ENCODE measurements at places on chromosomes 5 and 9.
A peak's percentile ranks its signal among the peaks of the same experiment; 100 is the strongest.

- DNase-seq: no peak
Observed at GRCh38 chr5:38809388-38810359, 36.1 kb upstream of the OSMR start.

- no peak for DNase-seq
Observed at GRCh38 chr5:97046270-97046982, 96.0 kb downstream of the LIX1 start.

GRCh38 chr9:92324889-92325268 lies 271 bp downstream of the NOL8 start:
- DNase-seq: no peak

- no peak for DNase-seq
Observed at GRCh38 chr9:97558701-97559101, 57.2 kb downstream of the TMOD1 start.

DNA sequence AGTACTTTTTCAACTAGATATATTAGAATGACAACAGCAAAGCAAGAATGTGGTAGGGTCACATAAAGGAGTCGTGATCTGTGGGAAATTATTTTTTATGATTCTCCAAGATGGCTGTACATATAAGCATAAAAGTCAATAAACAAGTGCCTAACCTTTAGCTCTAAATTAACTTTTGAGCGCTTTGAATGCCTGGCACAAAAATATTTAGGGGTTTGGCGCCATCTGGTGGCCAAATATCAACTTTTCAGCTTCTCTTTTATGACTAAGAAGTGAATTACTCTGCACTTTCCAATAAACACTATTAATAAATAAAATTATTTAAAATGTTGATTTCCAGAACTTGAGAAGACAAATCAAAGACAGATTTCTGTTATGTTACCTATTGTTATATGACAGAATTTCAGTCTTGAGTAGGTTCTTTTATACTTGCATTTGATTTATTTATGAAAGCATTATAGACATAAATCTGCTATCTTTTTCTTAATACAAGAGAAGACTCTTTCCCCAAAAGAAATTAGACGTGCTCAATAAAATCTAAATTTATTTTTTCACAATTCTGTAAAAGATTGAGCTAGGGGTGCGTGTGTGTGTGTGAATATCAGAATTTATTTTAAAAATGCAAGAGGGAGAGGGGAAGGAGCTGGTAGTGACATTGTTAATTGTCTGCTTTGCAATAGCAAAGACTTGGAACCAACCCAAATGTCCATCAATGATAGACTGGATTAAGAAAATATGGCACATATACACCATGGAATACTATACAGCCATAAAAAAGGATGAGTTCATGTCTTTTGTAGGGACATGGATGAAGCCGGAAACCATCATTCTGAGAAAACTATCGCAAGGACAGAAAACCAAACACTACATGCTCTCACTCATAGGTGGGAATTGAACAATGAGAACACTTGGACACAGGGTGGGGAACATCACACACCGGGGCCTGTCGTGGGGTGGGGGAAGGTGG lies 36.7 kb upstream of the ARRDC3 start:
- peak; percentile 65 for DNase-seq

- DNase-seq: no peak
Observed at GRCh38 chr9:98087420-98088354, 31.2 kb downstream of the NANS start.

GRCh38 chr5:37667846-37668245 lies 172.0 kb downstream of the GDNF start:
- no peak for DNase-seq

- no peak for DNase-seq
Observed at GRCh38 chr5:181186986-181187499, 18.0 kb downstream of the TRIM7 start.

DNA sequence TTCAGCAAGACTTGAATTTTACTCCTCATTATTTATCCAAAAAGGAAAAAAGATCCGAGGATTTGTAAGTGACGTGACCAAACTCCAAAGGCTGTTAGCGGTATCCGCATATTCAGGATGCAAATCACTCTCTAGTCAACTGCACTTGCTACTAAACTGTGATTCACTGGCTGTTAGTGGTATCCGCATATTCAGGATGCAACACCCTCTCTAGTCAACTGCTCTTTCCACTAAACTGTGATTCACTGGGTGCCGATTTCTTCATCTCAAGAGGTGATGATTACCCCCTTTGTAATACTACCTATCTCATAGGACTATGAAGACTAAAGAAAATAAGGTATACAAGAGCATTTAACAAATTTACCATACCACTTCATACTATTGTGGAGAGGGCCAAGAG lies 5.7 kb downstream of the MAPKAP1 start:
- DNase-seq: no peak

GRCh38 chr9:37239224-37239859 lies 119.0 kb downstream of the ZCCHC7 start:
- DNase-seq: no peak

- DNase-seq: no peak
Observed at GRCh38 chr5:106877881-106878280, 792.9 kb downstream of the EFNA5 start.

DNA sequence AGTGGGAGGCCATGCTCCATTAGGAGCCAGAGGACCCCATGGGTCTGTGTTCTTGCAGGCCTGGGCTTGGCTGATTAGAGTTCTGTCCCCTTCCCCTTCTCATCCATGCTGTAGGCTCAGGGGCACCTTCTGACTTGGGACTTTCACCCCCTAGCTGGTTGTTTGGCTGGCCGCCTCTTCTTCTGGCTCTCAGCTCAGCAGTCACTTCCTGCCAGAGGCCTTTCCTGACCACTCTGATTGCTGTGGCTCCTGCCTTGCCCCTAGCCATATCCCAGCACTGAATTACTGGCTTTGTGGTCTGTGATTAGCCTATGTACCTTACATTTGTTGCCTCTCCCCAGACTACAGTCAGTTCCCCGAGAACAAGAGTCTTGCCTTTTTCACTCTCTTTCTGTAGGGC lies 14.6 kb downstream of the ENTREP1 start:
- DNase-seq: no peak

DNA sequence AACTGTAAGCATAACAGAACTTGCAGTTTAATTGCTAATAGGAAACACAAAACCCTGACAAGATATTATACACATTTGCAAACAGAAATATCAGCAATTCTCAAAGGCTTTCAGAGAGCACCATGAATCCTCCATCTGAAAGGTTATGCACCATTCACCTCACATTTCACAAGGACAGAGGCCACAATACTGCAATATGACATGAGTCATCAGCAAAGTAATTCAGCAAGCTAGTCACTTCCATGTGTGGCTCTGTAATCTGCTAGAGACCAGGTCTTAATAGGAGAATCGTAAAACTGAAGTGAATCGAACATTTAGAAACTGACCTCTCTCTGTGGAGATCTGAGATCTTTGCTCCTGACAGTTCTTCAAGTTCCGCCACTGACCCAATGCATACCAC lies 28.3 kb downstream of the IARS1 start:
- no peak for DNase-seq

- no peak for DNase-seq
Observed at GRCh38 chr5:130549884-130550561, 615.0 kb downstream of the HINT1 start.

DNA sequence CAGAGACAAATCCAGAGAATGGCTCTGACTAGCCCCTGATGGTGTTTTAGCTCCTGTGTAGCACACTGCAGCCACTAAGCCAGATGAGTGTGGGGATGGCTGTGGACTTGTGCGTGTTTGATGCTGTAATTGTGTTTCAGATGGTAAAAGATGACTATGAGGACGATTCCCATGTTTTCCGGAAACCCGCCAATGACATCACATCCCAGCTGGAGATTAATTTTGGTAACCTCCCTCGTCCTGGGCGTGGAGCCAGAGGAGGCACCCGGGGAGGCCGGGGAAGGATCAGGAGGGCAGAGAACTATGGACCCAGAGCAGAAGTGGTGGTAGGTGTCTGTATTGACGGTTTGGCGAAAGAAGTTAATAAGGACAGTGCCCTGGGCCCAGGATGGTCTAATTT lies 38.0 kb downstream of the HABP4 start:
- DNase-seq: no peak

DNA sequence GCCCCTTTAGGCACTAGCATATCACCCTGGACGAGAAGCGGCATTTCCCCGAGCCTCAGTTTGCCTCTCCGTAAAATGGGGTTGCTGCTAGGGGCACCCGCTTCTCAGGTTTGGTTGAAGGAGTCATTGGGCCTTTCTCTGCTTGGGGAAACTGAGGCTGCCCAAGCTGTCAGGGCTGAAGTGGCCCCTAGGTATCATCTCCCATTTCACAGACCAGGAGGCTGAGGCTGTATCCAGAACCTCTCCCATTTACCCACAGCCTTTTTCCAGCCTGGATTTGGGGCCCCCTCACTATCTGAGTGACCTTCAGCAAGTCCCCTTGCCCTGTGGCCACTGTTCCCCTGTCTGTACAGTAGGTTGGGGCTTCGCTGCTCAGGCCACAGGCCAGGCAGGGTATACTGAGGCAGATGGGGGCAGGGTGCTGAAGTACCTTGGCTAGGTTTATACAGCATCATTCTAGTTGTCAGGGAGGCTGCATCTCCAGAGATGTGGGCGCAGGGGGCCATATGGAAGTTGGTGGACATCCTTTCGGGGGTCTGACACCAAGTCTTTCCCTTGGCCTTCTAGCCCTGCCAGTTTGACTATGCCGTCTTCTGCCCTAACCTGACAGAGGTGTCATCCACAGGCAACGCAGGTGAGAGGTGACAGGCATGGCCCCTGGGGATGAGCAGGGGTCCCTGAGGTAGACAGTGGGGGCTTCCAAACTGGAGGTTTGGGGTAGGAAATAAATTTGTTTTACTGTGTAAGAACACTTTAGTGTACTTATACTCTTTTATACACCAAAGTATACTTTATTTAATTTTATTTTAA lies 7.9 kb downstream of the FPGS start:
- no peak for DNase-seq

GRCh38 chr9:133585481-133586351 lies 23.5 kb downstream of the FAM163B start:
- no peak for DNase-seq

DNA sequence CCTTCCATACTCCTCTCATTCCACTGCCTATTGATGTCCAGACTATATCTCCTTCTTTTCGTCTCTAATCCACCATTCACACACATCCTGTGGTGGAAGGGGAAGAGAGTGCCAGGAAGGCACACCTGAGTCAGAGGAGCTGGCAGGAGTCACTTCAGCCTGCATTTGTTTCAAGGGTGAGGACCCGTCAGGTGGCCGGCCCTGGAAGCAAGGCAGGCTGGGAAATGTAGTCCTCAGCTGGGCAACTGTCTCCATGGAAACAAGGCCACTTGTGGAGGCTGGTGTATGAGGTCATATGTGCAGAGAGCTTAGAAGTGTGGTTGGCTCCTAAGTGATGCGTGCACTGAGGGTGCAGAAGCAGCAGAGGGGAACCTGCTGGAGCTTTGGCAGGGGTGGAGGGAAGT lies 278.4 kb downstream of the NSG2 start:
- DNase-seq: no peak

DNA sequence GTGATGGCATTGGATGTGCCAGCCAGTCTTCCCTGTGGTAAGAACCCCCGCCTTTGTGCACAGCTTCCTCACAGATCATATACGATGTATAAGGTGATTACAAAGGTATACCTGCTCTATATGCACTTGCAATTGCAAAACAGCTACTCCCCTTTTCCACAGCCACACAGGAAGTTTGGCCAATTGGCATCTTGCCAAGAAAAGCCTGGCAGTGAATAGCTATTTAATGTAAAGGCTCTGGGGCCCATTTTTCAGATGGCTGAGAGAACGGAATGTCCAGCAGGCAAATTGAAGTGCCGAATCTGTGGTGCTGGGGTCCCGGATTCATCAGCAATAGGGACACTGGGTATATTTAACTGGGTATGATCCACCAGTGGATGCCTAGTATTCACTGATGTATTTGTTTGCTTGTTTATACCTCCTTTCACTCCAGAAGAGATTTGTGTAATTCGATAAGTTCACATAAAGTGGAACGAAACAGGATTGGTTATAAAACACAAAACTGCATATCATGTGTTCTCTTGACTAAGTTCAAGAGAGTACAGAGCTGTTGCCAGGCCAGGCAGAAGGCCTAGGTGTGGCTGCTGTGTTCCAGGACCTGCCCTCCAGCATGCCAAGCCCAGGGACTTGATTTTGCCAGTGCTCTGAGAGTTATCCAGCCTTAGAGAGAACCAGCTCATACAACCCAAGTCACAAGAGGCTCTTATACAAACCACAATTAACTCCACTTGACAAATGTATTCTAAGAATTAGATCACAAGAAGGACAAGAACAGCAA lies 27.7 kb upstream of the GABRP start:
- DNase-seq: no peak

GRCh38 chr9:136138566-136138965 lies 19.9 kb upstream of the TMEM250 start:
- no peak for DNase-seq

DNA sequence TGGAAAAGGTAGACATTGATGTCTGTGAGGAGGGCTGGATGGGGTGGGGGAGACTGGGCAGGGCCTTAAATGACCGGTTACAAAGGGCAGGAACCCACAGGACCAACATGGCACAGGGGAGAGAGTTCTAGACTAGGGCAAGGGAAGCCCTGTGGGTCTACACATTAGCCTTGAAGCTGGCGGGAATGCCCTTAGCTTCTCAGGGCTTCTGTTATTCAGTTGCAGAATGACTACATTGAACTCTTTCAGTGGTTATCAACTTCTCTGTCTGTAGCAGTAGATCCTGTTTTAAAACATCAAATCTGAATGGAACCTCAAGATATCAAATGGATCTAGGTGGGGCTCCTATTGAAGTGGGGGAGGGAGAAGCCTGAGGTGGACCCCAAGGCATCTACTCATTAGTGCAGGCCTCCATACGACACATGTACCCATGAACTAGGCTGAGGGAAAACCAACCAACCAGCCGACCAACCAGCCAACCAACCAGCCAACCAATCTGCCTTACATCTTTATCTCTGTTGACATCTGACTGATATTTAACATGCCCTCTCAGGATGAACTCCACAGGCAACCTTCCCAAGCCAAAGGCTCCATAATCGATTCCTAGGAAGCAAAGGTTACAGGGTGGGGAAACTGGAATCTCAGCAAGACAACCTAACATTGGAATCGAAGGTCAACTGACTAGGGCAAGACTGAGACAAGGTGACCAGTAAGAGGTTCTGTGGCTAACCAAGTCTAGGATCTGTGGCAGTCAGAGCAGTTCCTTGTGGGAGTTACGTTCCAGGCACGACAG lies 48.3 kb downstream of the DAP start:
- DNase-seq: no peak

- DNase-seq: no peak
Observed at GRCh38 chr9:34363619-34364351, 12.9 kb downstream of the MYORG start.

- no peak for DNase-seq
Observed at GRCh38 chr5:86737579-86737978, 119.8 kb downstream of the COX7C start.

DNA sequence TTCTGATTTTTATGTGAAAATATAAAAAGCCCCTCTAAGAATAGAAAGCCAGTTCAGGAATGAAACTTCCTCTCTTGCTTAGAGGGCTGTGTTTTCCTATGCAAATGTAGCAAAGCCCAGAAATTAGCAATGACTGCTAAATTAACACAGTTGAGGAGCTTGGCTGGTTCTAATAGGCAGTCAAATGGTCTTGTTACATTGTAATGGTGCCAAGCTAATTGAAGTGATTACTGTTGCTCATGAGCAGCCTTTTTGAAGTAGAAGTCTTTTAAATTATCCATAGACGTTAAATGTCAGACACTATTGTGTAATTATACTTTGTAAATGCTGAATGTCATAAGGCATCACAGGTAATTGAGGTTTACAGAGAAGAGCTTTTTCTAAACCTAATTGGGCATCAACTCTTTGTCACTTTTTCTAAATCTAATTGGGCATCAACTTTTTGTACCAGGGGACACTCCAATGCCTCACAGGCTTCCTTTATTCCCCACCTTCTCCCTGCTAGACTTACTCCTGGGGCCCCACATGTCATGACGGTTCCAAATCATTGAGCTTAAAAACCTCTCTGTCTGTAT lies 229.1 kb downstream of the PSAT1 start:
- no peak for DNase-seq
